ENCODE measurements at places on chromosomes 1 and 21. TPM values are rescaled to one million over a fixed set of nuclear protein-coding genes. Genes with fewer than 3 reads are reported as not detected.

- DNase-seq: no peak
These were observed 11.3 kb upstream of the TMEM201 start for GRCh38 chr1:9577423-9577822.

DNA sequence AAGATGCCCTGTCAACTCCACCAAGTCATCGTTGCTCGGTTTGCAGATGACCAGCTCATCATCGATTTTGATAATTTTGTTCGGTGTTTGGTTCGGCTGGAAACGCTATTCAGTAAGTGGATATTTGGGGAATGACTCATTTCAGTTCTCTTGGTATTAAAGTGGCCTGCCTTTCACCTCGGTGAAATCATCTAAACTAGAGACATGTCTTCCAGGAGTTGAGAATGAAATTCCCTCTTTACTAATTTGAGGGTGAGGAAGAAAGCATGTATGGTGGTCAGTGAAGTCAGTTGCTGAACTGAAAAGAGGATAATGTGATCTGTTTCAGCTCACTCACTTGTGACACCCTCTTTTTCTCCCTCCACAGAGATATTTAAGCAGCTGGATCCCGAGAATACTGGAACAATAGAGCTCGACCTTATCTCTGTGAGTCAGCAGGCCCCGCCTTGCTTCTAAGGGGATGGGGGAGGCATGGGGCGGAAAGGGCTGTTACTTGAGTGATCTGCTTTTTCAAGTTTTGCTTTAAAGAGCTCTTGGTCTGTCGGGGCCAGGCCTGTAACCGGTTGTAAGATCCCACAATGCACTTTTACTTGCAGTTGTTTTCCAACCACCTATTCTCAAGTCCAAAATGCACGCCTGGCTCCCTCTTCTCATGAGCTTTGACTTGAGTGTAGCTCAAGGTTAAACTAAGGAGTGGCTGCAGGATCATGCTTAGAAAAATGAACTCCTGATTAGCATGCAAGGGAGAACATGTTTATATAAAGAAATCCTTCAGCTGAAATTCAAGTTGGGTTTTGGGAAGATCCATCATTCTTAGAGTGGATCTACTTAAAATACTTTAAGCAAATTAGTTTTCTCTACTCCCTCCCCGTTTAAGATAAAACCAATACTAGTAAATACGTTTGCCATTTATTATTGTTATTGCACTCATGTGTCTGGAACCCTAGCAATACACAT lies 59.8 kb downstream of the CAPN2 start:
- no peak for DNase-seq

DNA sequence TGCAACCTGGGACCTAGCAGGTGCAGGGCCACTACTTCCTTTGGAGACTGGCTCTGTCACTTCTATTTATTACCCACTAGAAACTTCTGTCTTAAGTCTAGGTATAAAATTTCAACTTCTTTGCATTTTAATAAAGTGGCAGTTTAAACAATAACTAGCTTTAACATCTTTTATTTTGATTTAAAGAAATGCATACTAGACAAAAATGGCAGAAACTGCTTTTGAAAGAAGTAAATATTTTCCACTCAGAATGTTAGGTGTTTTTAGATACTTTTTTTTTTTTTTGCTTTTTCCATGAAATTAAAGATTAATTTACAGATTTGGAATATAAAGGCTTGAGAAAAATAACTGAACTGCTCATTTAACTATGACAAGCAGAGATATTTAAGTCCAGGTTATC lies 1477.6 kb downstream of the KCNT2 start:
- no peak for DNase-seq

DNA sequence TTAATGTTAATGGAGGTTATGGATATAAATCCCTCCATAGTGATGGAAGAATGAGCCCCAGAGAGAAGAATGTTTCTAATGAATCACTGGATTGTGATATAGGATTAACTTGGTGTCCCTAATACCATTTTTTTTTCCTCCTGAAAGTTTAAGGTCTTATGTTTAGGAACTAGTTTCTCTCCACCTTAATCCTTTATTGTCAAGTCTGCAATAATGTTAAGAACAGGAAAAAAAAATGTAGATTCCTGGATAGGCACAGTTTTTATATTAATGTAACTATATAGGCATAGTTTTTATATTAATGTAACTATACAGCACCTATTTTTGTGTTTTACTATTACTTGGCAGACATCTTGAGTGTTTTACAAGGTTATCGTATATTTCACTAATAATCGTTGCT lies 34.9 kb downstream of the NFIA start:
- no peak for DNase-seq

DNA sequence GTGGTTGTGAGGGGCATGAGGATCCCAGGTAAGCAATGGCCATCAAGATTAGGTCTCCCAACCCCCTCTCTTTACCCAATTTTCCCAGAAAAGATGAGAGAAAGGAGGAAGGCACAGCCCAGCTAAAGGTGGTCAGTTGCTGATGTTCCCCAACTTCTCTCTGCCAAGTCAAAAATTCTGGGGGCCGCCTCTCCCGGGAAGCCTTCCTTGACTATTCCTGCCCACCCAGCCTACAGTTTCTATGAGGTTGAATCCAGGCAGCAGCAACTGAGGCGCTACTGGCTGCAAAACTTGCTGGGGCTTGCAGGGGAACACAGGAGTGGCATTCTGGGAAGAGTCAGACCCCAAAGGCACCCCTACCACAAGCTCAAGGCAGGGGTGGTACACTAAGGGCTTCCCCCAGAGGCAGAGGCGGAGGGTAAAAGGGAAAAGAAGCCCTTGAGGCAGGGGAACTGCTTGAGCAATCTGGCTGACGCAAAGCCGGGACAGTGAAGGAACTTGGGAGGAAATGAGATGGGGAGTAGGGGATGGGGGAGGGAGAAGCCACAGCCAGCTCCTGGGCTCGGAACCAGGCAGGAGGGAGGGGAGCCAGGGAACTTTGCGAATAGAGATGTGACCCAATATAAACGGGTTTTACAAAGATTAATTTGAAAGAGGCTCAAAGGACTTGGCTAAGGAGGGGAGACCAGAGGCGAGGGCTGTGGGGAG lies 31.2 kb downstream of the SDC3 start:
- DNase-seq: peak; percentile 9

DNA sequence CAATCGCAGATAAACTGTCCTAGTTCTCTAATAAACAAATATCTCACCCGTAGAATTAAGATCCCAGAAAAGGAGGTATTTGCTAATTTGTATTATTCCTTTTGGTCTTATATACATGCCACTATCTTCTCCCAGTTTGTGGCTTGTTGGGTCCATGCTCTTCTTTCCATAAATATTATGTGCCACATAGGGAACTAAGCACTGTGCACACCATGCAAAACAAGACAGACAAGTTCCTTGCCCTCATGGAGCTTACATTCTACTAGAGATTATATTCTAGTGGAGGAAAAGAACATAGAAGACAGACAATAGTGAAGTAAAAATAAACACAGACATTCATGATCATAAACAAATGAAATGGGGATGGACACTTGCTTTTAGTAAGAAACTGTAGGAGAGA lies 4.7 kb downstream of the GART start:
- DNase-seq: no peak

- DNase-seq: no peak
These were observed 9.5 kb upstream of the NDUFS5 start for GRCh38 chr1:39016604-39017171.

GRCh38 chr1:111660204-111661150 lies 40.9 kb downstream of the RAP1A start:
- peak; percentile 43 for DNase-seq

- DNase-seq: no peak
These were observed 69.3 kb downstream of the RBM11 start for GRCh38 chr21:14285147-14285761.

DNA sequence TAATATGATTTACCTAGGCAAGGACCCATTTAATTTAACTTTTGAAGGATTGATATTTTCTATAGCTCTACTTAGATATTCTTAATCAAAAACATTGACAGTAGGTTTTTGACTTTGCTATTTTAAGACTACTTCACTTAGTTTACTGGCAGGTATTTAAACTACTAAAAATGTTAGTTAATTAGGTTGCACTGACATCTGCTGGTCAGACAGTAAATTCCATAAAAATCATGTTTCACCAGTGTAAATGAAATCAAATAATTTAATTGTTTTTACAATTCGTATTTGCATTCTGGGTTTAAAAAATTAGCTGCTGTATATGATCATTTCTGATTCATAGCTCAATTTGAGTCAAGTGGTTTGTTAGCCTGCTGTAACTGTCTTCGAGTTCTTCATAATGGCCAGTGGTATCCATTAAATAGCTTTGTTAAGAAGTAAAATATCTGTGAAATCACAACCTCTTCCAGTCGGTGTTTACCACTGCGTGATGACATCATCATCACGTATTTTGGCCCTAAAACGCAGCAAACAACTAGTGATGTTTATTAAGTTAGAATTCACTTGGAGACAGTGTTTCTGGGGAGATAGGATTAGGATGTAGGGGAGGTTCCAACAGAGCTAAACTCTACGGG lies 26.2 kb downstream of the EXTL2 start:
- no peak for DNase-seq

DNA sequence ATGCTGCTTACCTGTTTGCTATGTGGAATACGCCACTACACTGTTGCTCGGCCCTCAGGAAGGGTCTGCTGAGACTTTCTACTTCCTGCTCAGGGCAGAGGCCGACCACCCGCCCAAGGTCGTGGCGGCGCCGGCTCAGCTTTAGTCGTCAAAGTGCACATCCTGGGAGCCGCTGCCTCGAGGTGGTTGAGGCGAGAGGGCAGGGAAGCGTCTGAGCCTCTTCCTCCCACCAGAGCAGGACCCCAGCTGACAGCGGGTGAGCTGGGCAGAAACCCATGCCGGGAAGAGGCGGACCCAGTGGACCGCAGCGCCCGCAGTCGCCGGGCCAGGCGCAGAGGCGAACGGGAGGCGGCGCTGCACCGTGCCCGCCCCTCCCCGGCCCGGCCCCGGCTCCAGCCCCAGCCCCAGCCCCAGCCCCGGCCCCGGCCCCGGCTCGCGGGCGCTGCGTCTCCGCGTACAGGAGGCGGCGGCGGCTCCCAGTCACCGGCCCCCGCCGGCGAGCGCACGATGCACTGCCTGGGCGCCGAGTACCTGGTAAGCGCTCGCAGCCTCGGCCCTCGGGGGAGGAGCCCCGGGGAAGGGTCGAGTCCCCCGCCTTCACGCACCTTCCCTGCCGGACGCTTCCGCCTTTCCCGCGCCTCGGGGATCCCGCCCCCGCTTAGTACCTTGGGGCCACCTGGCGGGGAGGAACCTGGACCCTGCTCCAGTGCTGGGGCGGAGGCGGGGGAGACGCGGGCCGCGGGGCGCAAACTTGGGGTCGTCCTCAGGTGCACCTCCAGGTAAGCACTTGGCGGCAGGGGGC lies at the start of gene SLC44A3:
Gene SLC44A3, plus strand, starts transcription at position 413 of the 802 bp plus-strand sequence. Its CDS starts 95 bp downstream, at position 508.
- DNase-seq: peak; percentile 53

DNA sequence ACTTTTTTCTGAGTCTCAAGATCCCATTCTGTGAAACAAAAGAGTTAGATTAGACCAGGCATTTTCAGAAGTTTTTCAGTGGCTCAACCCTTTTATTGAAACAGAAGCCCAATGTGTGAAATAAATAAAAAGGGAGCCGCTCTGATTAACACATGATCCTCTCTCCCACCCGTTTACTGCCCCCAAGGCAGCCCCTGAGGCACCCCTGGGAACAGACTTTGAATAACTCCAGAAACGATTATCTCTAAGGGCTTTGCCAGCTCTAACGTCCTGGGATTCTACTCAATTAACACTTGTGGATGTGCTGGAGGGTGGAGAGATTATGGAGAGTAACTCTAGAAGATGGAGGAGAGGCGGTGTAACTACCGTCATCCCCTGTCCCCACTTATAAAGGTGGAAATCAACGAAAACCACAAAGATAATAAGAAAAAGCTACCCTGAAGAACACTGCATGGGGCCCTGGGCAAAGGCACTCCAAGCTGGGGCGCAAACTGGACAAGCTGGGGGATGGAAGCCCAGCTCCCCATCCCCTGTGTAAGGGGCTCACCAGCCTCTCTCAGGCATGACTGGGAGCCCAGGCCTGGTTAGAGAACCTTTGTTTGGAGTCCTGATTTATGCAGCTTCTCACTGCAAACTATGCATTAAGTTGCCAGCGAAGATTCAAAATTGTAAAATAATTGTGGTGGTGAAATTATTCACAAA lies 39.0 kb upstream of the GRIK3 start:
- no peak for DNase-seq

DNA sequence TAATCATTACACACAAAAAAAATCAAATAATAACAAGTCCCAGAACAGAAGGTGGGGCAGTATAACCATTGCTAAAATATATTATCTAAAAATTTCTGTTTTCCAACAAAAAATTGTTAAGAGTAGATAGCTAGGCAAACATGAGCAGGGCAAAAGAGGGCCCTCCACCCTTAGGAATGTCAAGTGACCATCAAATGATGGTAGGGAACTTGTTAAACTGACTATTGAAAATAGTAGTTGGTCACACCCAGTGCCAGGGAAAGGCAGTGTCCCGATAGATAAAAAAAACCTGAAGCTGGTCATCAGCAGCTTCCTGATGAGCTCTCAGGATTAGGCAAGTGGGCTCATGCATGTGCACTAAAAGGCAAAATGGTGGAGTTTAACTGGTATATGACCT lies 18.4 kb upstream of the COP1 start:
- DNase-seq: no peak

Gene NBPF8
- 11.4 TPM for total RNA-seq

Gene DENND2D
- 2.4 TPM for total RNA-seq

Gene C8B
- not detected for total RNA-seq

Gene BSND
- total RNA-seq: 0.09 TPM

Gene RGS18
- 0.82 TPM for total RNA-seq

Gene GBP7
- not detected for total RNA-seq

All from cerebellum (tissue), 4 donors.